ENCODE measurements at places on chromosomes 6 and 20.

DNA sequence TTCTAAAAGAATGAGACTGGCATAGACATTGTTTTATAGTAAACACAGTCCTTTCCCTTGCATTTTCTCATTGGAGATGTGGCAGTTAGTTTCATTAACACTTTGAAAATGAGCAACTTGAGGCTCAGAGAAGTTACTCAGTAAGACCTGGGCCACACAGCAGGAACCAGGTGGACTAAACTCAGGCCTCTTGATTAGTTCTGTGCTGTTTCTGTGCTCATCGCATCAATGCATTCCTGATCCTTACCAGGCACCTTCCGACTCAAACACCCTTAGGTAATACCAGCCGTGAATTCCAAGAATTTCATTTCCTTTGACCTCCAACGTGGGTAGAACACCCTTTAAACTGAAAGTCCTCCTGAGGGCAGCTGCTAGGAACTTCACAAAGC lies 362.8 kb downstream of the ESR1 start:
- no peak for DNase-seq

- no peak for DNase-seq
Observed at GRCh38 chr6:1703091-1703855, 93.6 kb downstream of the FOXC1 start.

- no peak for DNase-seq
Observed at GRCh38 chr6:95517568-95517967, 59.8 kb upstream of the MANEA start.

DNA sequence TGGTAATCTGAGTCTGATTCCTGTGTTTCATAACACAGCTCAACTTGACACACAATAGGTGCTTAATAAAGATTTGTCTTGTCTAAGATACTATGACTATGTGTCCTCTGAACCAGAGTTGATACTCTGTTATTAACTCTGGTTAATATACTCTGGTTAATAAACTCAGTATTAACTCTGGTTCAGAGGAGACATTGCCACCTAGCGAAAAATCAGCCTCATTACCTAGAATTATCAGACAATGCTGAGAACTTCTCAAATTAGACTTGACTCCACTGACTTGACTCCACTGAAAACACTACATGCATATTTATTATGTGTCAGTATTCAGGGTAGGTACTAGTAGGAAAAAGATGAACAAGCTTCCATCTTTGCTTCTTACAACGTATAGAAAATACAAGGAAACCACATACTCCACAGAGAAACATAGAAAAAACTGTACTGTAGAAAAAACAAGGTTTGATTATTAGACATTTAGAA lies 73.9 kb downstream of the AHI1 start:
- peak; percentile 77 for DNase-seq

DNA sequence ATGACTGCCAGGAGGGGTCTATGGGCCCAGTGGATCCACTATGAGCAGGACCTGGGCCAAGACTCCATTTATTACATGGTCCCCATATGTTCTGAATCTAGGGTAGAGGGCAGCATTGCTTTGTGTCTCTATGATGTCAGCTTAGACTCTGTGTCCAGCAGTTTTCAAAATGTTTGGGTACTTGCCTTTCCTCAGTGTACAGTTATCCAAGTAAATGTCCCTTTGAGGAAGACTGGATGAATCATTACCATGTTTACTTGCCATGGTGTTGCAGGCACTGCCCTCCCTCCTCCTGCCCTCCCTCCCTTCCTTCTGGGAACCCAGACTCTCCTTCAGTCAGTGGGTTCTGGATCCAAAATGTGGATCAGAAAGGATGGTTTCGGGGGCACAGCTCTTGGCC lies 108.6 kb downstream of the NRN1 start:
- DNase-seq, result no peak

DNA sequence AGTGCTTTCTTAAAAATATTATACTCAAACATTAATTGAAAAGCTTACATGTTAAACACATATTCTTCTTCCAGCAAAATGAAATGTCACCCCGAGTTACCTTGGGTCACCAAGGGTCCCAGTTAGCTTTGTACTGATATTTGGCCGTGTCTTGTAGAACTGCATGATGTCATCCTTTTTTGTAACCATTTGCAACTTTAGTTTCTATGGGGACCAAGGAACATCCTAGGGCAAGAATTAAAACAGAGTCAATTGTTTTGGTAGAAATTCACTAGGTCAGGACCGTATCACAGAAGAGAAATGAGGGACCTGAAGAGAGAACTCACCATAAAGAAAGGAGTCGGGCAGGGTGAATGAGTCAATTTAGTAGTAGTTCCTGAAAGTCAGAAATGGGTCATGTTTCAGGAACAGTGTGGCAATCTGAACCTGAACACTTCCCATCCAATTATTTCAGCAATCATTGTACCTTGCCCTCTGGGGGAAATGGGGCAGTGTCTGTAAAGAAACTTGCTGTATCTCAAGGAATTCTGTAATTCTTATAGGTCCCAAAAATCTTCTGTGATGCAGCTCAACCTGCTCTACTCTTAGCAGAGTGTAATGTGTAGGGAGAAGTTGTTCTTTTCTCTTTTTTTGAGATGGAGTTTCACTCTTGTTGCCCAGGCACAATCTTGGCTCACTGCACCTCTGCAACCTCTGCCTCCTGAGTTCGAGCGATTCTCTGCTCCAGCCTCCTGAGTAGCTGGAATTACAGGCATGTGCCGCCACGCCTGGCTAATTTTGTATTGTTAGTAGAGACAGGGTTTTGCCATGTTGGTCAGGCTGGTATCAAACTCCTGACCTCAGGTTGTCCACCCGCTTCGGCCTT lies 5.3 kb upstream of the AKAP7 start:
- peak; percentile 11 for DNase-seq

DNA sequence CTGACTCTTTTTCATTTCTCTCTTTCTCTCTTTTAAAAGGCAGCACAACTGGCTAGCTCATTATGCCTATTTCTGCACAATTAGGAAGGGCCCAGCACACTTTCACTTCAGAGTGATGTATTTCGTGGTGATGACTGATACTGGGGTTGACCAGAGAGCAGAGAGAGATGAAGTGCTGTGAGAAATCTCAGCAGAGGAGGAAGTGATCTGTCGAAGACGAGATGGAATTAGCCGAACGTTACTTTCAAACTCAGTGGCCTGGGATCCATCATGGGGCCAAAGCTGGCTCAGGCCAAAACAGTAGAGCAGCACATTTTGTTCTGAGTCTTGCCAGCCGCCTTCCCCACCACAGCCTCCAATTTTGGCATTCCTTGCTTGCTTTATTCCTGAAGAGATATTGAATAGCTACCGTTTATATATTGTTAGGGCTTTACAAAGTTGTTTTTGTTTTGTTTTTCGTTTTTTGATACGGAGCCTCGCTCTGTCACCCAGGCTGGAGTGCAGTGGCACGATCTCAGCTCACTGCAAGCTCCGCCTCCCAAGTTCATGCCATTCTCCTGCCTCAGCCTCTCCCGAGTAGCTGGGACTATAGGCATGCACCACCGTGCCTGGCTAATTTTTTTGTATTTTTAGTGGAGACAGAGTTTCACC lies 213.2 kb upstream of the ECI2 start:
- peak; percentile 27 for DNase-seq

- DNase-seq, result no peak
Observed at GRCh38 chr6:127120787-127121636, 2.5 kb downstream of the RSPO3 start.

GRCh38 chr20:7108929-7109328 lies 341.4 kb downstream of the BMP2 start:
- no peak for DNase-seq

DNA sequence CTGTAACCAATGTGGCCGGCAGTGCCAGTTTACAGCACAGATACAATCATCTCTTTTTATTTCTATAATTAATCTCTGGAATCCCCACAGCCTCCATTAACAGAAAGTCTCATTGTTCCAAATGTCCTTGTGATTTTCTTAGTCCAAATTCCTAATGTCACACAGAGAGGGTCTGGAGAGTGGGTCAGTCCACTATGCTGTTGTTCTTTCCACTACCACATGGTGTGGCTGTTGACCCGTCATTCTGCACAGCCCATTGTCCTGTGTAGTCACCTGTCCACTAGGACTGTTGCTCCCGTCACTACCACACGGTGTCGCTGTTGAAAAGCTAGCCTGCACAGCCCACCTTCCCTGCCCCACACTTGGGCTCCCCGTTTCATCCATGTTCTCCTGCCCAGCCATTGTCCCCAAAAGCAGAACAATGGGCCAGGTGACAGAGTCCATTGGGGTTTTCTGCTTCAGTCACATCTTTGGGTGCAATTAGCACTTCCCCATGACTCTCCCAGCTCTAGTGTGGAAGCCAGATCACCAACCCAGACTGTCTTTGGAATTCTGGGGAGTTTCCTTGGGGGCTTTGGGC lies 8.6 kb upstream of the LBP start:
- peak; percentile 32 for DNase-seq

DNA sequence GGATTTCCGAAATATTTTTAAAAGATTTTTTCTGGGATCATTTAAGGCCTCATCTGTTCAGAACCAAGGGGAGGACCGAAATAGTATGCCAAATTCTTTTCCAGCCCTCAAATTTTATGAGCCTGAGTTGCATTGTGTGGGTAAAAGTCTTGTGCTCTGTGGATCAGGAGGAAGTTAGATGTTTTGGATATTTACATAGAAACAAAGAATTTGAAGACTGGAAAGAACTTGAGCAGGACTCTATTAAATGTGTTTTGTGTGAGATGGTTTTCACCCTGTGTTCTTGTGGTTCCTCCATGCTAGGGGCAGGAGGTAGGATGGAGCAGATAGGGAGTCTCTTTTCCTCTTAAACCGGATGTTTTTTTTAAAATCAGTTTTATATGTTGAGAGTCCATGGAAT lies 329.1 kb downstream of the LAMA2 start:
- DNase-seq, result no peak

DNA sequence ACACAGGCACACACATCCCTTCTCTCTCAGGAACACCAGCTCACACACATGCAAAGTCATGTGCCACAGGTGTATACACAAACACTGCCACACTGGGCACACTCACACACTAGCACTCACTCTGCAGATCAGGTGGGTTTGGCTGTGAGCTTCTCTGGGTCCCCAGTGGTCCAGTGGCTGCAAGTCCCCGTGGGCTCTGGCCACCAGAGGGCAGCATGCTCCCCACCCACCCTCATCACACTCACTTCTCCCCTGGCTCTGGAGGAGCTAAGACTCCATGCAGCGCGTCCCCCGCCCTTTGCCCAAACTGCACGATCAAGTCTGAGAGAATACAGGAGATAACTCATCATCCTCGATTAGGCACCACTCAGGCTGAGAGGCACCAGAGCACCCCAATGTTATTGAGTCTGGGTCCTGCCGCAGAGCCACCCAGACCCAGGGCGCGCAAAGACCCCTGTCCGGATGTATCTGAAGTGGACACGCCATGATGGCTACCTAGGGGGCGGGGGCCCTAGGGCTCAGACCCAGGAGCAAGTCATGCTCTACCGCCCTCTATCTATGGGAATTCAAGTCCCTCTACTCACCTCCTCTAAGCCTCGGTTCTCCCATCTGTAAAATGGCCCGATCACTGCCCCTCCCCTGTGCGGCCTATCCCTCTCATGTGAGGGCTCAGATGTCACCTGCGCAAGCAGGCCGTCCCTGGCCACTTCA lies 90.5 kb downstream of the GRM4 start:
- DNase-seq, result peak; percentile 38
